ENCODE measurements at places on chromosomes 12 and 14.

- DNase-seq: no peak
Measured at GRCh38 chr12:54282949-54283593, 2.5 kb downstream of the HNRNPA1 start.

- no peak for DNase-seq
Measured at GRCh38 chr12:57008178-57008577, 1.8 kb upstream of the ZBTB39 start.

GRCh38 chr14:52936437-52936836, 14.4 kb downstream of the FERMT2 start:
- no peak for DNase-seq

DNA sequence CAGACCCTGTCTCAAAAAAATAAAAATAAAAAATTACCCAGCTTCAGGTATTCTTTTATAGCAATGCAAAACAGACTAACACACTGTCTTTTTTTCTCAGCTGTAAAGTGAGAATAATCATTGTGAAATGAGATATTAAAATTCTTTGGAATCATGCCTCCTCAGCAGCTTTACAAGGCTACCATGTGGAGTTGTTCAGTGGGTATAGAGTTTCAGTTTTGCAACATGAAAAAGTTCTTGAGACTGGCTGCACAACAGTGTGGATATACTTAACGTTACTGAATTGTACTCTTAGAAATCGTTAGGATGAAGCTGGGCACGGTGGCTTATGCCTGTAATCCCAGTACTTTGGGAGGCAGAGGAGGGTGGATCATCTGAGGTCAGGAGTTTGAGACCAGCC, 15.7 kb upstream of the MAPKAPK5 start:
- DNase-seq: no peak

DNA sequence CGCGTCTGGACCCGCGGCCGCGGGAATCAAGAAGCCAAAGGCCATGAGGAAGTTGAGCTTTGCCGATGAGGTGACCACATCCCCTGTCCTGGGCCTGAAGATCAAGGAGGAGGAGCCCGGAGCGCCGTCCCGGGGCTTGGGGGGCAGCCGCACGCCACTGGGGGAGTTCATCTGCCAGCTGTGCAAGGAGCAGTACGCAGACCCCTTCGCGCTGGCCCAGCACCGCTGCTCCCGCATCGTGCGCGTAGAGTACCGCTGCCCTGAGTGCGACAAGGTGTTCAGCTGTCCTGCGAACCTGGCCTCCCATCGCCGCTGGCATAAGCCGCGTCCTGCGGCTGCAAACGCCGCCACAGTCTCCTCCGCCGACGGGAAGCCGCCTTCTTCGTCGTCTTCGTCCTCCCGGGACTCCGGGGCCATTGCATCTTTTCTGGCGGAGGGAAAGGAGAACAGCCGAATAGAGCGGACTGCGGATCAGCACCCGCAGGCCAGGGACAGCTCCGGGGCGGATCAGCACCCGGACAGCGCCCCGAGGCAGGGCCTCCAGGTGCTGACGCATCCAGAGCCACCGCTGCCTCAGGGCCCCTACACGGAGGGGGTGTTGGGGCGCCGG, 1.0 kb downstream of the INSM2 start:
- no peak for DNase-seq

- DNase-seq: no peak
Measured at GRCh38 chr12:25518512-25518911, 34.6 kb downstream of the LMNTD1 start.

- no peak for DNase-seq
Measured at GRCh38 chr12:44295958-44296623, 460.2 kb downstream of the TMEM117 start.

- no peak for DNase-seq
Measured at GRCh38 chr14:44287858-44288257, 219.2 kb downstream of the FSCB start.

DNA sequence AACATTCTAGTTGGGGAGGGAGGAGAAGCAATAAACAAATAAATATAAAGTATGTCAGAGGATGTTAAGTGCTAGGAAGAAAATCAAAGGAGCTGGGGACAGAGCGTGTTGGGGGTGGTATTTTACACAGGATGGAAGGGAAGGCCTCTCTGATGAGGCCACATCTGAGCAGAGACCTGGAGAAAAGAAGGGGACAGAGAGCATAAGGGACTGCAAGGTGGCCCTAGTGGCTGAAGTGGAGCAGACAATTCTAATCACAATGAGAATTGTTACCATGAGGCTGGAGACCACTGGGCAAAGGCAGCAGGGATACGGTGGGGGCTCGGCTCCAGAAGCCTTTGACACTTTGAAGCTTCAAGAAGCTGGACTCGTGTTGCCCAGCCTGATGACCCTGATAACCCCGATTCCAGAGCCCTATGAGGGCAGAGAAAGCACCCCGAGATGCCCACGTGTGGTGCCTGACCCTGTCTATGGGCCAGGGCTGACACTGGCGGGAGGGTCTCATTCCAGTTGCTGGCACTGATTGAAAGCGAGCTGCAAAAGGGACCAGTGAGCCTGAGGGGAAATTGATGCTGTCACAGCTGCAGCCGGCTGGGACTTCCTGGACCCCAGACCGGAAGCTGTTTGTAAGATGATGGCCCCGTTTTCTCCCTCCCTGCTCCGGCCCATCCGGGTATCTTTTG, 169.1 kb downstream of the RBM19 start:
- no peak for DNase-seq

DNA sequence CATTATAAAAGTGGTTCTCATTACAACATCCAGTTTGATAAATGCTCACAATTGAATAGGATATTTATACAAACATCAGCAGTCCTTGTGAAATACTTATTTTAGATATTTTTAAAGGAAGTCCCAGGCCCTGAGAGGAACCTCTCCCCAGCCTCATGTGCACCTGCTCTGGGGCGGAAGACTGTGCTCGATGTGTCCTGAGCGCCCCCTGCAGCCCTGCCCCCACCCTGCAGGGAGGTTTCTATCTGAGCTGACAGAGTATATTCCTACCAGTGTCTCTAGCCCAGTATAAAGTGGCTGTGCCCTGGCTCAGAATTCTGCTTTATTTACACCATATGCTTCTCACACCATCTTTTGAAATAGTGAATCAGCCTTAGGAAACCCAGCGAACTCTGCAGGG, 1349.1 kb downstream of the TMEM121 start:
- no peak for DNase-seq

DNA sequence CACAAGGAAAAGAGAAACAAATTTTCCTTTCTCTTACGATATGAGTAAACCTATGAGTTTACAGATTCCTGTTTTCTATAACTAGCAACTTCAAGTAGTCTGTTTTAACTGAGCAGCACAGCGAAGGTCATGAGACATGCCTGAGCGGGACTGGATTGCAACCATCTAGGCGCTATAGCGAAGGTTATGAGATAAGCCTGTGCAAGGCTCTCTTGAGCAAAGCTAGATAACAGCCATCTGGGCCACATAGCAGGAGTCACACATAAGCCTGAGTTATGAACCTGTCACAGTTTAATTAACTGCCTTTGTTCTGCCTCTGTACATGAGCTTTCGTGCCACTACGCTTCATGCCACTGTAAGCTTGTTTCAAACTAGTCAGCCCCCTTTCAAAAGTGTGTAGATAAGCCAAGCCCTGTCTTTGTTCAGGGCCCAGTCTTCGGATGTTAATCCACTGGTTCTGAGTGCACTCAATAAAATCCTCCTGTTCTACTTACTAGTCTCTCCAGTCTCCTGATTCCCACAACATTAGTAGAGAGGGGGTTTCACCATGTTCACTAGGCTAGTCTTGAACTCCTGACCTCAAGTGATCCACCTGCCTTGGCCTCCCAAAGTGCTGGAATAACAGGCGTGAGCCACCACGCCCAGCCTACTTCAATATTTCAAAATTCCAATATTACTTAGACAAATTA, 47.1 kb downstream of the SEC23A start:
- no peak for DNase-seq

DNA sequence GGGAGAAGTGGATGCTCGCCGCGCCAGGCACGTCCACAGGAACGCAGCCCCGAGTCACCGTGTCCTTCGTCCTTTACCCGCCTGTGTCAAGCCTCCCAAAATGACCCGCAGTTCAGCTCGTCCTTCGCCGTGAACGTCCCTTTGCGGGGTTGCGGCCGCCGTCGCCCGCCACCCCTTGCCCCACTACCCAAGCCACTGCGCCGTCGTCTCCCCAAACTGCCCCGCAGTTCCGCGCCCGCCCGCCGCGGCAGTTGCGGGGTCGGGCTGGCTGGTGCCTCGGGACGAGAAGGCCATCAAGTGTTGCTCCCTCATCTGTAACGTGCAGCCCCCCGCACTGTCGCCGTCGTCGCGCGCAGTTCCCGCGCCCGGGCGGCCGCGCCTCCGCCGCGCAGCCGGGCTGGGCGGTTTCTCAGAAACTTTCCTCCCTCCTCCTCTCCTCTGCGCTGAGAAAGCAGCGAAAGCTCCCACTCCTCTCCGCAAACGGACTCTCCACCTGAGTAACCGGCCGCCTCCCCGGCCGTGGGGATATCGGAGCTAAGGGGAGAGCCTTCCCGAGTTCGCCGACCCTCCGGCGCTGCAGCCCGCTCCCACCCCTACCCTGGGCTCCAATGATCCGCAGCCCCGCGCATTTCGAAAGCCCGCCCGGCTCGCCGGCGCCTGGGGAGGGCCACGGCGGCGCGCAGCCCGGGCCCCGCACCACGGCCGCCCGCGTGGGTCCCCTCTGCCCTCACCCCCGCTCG, 6.7 kb downstream of the CDKN1B start:
- no peak for DNase-seq

DNA sequence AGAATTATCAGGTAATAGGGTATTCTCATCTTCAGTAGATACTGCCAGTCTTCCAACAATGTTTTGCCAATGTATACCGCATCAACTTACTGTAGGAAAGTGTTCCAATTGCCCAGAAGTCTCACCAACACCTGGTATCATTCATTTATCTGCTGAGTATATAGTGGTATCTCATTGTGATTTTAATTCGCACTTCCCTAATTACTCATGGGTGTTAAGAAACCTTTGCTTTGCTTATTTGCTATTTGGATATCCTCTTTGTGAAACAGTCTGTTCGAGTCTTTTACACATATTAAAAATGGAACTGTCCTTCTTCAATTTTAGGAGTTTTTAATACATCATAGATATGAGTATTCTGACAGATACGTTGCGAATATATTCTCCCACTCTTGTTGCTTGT, 6.1 kb downstream of the TM7SF3 start:
- no peak for DNase-seq

DNA sequence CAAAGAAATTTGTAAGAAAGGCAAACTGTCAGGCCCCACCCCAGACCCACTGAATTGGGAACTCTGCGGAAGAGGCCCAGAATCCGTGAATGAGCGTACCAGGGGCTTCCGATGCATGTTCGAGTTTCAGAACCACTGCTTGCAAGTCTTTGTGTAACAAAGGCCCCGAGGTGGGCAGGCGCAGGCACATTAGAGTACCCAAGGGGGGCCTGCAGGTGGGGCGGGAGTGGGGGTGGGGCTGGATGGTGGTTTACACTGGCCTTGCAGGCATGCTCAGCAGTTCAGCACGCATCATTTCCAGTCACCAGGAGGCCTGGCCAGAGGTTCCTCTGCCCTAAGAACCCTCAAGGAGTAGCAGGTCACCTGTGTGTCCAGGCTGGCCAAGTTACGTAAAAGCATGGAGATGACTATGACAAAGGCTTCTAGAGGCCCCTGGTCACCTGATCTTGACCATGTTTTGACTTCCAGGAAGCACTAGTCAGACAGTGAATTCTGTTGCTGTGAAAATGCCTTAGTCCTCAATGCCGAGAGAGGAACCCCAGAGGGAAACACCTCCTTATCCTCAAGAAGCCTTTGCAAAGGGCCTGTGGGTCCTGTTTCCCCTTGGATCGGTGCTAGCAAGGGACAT, 33.2 kb upstream of the IRF2BPL start:
- no peak for DNase-seq

GRCh38 chr14:86124328-86124727, 594.4 kb downstream of the FLRT2 start:
- DNase-seq: no peak

DNA sequence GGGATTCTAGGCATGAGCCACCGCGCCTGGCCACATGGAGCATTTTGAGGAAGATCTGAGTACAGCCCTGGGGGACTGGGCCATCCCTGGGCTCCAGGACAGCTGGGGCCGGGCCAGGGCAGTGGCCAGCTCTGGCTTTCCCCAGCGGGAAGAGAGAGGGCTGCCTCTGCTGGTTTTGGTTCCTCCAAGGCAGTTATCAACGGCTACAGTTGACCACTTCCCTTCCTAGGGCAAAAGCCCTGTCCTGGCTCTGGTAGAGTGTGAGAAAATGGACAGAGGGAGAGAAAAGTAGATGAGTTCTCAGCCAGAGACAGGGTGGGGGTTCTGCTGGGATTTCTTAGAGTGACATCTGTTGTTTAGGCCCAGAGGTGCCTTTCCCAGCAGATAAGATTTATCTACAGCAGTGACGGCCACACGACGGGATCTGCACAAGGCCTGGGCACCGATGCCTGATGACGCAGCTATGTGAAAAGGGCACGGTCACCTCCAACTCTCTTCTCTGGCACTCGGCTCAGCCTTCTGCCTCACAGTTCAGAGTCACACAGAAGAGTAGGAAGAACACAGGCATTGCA, 5.5 kb upstream of the HVCN1 start:
- DNase-seq: no peak

- DNase-seq: no peak
Measured at GRCh38 chr12:71092290-71092689, 65.5 kb downstream of the TSPAN8 start.

GRCh38 chr12:15404485-15404884, 82.2 kb downstream of the PTPRO start:
- no peak for DNase-seq

GRCh38 chr12:107490010-107490409, 195.6 kb upstream of the PWP1 start:
- DNase-seq: no peak

GRCh38 chr12:48013287-48013686, 9.0 kb upstream of the COL2A1 start:
- DNase-seq: no peak

GRCh38 chr14:94591871-94592270, 10.6 kb downstream of the SERPINA5 start:
- no peak for DNase-seq

DNA sequence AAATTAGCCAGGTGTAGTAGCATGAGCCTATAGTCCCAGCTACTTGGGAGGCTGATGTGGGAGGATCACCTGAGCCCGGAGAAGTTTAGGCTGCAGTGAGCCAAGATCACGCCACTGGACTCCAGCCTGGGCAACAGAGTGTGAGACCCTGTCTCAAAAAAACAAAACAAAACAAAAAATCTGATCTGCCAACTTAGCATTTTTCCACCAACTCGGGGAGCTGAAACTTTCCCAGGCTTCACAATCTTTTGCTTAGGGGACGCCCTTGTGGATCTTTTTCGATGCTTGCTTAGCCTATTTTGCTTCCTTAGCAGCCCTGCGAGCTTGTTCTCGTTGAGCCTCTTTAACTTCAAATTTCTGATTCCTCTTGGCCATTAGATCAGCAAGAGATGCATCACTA, 13.8 kb downstream of the CCDC177 start:
- DNase-seq: no peak
